ENCODE measurements at places on chromosomes 3 and 15.

GRCh38 chr3:163622384-163622783 is 1455.9 kb downstream of the SI start:
- DNase-seq = no peak

- DNase-seq = no peak
Observed at GRCh38 chr3:140571836-140572235, 106.0 kb upstream of the TRIM42 start.

GRCh38 chr3:23806534-23807423 is 1.0 kb downstream of the UBE2E1 start:
- DNase-seq = peak; percentile 24

GRCh38 chr3:189301479-189301878 is 129.7 kb downstream of the TPRG1 start:
- no peak for DNase-seq

GRCh38 chr15:68511073-68511991 is 67.5 kb upstream of the CORO2B start:
- no peak for DNase-seq

DNA sequence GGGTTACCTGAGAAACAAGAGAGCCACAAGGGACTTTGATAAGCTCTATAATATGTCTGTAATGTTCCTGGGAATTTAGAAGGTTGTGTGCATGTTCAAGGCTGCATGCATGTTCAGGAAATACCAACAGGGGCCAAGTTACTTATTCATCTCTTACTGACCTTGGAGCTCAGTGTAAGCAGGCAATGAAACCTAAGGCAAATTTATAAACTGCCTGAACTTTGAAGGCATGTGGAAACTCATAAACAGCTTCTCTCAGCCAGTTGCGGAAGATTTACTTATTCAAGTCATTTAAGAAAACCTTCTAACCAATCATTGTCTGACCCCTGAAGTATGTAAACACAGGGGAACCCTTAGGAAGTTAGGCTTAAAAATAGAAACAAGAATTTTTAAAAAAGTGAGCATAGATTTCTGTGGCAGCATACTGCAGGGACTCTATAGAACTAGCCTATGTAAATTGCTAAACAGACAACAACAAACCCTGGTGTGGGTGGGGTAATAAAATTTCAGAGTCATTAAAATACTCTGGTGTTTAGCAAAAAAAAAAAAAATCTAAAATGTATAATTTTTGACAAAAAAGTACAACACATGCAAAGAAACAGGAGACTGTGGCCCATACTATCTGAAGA is 57.2 kb downstream of the SLC15A2 start:
- no peak for DNase-seq

- DNase-seq = no peak
Observed at GRCh38 chr3:52076896-52077780, 20.8 kb upstream of the DUSP7 start.

GRCh38 chr3:33792167-33792892 is 6.1 kb upstream of the PDCD6IP start:
- no peak for DNase-seq

DNA sequence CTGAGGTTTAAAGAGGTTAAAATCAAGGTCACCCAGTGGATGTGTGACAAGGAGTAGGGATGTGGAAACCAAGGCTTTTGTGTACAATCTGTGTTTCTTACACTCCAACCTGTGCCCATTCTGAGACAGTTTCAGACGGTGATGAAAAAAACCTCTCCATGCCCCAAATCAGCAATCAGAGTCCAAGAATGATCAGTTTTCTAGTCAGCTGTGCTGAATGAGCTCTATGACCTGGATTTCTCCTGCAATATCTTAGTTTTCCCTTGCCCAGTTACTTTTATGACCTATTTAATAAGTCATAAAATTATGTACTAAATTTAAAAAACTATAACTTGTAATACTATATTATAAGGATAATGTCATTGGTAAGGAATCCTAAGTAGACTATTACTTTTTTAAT is 37.5 kb upstream of the CBLB start:
- no peak for DNase-seq

DNA sequence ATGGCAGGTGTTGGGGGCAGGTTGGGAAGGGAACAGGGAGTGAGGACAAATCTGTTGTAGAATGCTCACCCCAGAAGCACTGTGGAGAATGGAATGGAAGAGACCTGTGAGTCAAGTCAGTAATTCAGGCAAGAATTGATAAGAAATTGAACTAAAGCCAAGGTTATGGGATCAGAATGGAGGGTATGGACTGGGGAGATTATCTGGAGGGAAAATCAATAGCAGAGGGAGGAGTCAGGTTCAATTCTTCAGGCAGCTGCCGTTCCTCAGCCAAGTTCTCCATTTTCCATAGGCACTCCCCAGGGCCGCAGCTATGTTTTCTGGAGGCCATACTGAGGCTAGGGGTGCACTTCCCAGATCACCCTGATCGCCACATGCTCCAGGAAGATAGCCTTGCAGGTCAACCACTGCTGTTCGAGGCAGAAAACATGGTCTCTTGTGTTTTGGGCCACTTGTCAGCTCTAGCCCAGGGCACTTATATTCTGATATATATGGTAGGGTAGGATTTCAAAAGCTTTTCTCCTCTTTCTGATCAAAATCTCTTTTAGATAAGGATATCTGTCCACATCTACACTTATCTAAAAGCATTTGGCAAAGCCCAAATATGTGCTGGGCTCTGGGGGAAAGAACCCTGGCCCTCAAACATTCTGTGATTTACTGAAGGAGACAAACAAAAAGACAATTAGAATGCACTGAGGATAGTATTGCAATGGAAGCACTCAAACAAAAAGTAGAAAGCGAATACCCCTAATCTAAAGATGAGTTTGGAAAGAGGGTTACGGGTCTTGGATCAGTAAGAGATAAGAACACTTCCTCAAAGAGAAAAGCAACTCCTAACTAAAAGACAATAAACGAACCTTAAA is 92.3 kb downstream of the TMEM212 start:
- no peak for DNase-seq

- DNase-seq = no peak
Observed at GRCh38 chr15:52392008-52392687, 96.5 kb upstream of the MYO5C start.
